ENCODE measurements at places on chromosomes 5 and 9. TPM values are rescaled to one million over a fixed set of nuclear protein-coding genes. Genes with fewer than 3 reads are reported as not detected.

DNA sequence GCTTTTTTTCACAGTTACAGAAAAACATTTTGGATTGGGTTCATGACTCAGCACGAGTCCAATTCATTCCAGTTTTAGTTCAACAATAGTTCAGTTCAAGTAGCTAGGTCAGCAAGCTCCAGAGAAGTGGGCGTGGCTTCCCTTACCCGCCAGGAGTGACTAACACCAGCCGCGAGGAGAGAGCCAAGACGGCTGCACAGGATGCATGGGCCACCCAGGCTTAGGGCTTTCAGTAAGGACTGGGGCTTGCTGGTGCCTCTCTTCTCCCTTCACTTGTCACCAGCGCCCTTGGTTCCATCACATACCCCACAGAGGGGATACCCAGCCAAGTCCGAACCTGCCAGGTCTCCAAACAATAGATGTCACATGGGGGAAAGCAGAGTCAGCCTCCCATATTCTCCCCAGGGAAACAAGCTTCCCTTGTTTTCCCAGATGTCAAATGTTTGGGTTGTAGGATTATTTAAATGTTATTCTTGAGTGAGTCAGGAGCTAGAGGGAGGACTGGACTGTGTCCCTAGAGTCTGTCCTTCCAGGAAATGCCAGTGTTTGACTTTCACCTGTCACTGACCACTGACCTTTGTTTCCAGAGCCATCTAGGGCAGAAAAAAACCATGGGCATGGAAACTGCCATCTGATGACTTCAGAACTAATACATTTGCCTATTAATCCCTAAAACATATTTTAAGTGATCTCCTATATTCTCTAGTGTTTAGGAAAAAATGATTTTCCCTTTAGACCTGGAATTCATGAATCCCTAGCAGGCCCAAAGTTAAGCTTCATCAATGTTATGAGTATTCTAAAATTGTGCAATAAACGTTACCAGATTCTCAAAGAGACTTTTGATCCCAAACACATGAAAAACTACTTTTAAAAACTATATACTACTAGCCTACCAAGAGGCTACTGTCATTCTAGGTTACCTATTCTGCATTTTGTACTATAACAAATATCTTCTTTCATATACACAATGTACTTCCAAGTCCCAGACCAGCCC lies 51.9 kb downstream of the NIPAL4 start:
- DNase-seq = peak; percentile 52

DNA sequence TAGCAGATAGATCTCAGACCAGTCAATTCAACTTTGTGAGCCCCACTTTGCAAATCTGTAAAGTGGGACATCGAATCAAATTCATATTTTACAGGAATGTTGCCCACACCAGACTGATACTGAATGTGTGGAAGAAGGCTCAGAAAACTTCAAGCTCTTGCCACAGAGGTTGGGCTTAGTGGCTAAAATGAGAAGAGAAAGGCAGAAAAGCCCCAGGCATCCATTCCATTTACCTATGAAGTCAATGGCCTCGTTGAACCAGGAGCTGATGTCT lies 1.7 kb downstream of the DUSP1 start:
- DNase-seq = no peak

DNA sequence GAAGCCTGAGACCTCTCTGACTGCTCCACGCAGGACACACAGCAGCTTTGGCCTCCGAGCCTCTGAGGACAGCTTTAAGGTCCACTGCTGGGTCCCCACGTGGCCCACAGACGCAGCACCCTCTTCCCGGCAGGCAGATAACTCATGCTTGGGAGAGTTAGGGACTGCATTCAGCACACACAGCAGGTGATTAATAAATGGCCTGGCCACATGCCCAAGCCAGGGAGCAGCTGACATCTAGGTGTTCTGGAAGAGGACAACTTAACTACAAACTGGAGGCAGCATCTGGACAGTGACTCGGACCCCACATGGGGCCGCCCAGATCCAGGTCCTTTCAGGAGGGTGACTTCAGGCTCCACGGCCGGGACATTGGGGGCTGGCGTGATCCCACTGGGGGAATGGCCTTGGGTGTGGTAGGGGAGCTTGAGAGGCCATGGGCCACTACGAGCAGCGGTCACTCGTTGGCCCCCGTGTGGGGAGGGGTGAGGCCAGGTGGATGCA lies 11.3 kb downstream of the NINJ1 start:
- DNase-seq = peak; percentile 36

DNA sequence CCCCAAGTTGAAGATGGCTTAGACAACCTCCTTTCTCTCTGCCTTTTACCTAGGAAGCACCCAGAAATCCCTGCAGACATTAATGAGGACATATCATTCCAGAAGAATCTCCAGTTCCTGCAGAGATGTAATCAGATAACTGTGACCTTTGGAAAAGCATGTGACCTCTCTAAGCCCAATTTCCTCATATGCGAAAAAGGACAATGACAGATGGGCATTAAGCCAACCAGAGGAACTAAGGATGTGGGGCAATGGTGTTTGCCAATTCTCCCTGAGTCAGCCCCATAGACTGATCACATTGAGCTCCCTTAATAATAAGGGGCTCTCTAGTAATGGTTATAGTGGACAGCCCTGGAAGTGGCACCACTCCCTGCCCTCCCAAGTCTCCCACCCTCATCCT lies 10.1 kb upstream of the FOXI1 start:
- DNase-seq = no peak

GRCh38 chr9:115757461-115757860 lies 396.1 kb upstream of the PAPPA start:
- no peak for DNase-seq

DNA sequence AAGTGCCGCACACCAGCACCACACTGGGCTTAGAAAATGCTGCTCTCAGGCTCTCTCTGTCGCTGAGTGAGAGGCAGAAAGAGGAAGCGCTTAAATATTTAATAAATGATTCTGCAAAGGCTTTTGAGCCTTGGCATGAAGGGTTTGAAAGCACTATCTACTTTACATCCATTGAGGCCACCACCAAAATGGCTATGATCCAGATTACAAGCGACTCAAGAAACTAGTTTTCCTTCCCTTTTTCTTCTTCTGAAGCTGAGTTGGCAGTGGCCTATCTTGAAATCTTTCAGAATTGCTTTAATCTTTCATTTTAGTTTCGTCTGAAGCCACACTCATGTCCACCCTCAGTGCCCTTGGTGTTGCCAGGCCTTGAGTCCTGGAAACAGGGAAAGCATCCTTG lies 59.5 kb downstream of the EBF1 start:
- DNase-seq = no peak

- no peak for DNase-seq
Observed at GRCh38 chr9:124858330-124859046, 3.3 kb downstream of the RPL35 start.

DNA sequence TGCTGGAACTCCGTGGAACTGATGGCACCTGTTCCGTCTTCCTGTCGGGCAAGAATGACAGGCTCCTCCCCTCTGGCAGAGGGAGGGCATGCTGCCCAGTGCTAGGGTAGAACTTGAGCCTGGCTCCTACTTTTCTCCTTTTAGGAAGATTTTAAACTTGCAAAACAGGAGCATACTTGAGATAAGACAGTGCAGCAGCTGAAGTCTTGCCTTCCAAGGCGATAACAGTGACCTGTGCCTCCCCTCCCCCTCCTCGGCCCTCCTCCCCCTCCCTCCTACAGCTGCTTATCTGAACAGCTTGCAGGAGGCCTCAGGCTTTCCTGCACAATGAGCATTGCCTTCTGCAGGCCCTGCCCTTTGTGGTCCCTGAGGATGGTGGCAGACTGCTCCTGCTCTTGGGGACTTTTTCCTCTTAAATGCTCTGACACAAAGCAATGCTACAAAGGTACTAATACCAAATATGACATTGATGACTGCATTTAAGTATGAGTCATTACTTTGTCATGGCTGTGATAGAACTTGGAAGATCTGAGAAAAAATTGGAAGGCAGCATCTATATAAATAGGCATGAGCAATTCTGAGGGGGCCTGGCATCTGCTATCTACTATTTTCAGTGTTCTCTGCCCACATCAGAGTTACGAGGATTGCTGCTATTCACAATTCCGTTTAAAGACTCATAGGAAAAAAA lies 2.0 kb downstream of the GADD45G start:
- peak; percentile 67 for DNase-seq

DNA sequence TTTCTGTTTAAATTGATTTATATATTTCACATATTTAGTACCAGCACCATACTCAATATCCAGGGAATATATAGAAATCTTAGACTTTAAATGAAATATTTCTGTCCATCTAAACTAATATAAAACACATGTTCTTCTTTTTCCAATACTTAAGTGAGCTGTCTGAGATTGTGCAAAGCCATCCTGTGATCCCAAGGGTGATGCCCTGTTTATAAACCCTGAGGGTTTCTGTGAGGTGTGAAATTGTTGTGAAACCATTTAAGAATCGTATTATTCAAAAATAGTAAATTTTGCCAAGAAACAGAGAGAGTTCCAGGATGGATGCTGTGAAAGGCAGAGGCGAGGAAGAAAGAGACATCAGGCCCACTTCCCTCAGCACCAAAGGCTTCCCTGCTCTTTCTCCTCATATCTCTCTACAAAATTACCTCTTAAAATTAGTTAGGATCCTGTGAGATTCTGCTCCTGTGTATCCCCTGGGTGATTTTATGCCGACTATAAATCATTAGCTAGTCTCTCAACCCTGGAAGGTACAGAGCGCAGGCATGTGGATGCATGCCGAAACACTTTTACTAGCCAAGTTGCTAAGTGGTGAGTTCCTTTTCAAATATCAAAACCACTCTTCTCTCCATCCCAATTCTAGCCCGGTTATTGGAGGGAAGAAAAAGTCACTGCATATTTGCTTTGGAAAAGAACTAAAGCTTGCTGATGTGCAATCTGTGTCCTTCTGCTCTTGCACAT lies 183.0 kb downstream of the GLIS3 start:
- DNase-seq = no peak

DNA sequence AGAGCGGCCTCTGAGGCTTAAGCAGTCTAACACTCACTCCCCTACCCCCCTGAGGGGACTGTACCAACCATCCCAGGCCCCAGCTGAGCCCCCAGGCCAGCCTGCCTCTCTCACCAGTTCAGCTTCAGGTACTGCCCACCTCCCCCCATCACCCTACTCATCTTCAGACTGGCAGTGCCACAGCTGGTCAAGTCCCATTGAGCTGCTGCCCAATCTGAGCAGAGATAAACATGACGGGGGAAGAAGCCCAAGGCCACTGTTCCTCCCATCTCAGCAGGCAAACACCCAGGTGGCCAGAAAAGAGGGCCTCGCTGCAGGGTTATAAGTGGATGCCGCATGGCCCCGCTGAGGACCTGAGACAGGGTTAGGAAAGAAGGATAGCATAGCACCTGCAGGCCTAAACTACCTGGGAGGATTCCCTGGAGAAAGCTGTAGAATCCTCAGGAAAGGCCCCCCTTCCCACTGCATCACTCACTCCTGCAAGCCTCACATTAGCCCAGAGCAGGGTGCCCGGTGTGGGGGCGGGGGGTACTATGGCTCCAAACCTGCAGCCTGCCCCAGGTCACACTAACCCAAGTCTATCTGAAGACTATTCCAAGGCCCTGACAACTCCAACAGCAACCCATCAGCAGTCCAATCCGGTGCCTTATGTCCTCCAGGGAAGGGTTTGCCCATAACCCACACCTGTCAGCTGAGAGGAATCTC lies 3.6 kb downstream of the B4GALT1 start:
- DNase-seq = no peak

- DNase-seq = no peak
Observed at GRCh38 chr5:16780325-16780724, 155.8 kb downstream of the MYO10 start.

DNA sequence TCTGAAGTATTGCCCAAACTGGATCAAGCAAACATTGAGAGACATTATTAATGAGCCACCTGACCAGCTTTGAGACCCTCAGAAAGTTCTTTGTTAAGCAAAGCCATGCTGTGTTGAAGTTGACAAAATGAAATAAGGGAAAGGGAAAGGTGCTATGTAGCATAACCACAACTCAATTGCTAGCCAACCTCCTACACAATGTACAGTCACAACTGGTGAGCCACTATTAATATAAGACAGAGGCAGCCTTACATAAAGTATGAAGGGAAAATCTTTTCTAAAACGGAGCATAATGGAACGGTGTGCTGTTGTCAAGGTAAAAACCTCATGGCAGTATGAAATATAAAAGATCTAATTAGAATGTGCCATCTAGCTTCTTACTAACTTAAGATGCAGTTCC lies 375.8 kb upstream of the ST8SIA4 start:
- no peak for DNase-seq

DNA sequence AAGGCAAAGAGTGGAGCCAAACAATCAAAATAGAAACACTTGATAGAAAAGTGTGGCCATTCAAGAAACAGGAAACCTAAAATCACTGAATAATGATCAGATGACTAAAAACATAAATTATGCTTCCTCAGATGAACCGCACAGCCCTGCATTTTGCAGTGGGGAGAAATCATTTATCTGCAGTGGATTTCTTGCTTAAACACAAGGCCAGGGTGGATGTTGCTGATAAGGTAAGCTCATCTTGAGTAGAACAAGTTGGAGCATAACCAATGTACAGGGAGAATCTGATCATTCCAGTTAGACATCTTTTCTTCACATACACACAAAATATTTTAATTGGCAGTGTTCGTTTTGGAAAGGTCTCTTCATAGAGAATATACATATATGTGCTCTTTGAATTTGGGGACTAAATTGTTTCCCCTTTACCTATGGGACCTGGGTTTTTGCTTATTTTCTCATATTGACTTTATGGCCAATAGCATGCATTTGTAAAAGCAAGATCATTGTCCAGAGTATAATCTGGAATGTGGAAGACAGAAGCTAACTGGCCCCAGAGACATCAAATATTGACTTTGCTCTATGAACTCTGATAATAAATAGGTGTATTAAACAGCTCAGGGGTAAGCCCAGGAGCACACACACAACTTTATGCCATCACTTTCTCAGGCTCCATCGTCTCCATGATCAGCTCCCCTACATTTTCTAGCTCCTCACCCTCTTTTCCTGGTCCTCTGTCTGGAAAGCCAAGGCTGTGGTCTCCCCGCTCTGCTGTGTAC lies 9.1 kb downstream of the ANKDD1B start:
- DNase-seq = no peak

DNA sequence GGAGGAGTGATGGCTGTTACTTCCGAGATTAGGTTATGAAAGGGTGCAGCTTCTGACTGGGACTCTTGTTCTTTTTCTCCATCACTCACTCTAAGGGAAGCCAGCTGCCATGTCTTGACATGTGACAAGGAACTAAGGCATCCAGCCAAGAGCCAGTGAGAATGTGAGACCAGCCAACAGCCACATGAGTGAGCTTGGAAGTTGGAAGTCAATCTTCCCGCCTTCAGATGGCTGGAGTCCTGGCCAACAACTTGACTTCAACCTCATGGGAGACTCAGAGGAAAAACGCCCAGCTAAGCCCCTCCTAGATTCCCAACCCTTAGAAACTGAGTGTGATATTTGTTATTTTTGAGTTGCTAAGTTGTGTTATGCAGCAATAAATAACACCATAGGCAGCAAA lies 201.1 kb downstream of the SNX18 start:
- peak; percentile 91 for DNase-seq

GRCh38 chr5:69404659-69405330 lies 10.1 kb upstream of the MARVELD2 start:
- DNase-seq = no peak

The TMEM252 gene
- 3.4 TPM for polyA plus RNA-seq

The PDE8B gene
- polyA plus RNA-seq = 3.7 TPM

The SPINK1 gene
- 234 TPM for polyA plus RNA-seq

The RNF20 gene
- 15.8 TPM for polyA plus RNA-seq

The GZMA gene
- polyA plus RNA-seq = 2.2 TPM

The CD72 gene
- 2.3 TPM for polyA plus RNA-seq

The PCDHA12 gene
- 1.1 TPM for polyA plus RNA-seq

The SH3PXD2B gene
- 3.1 TPM for polyA plus RNA-seq

The BTNL9 gene
- polyA plus RNA-seq = 8.6 TPM
